ENCODE measurements at places on chromosomes 6 and 20.

- no peak for DNase-seq
Observed at GRCh38 chr6:54586251-54586650, 260.3 kb upstream of the FAM83B start.

- no peak for DNase-seq
Observed at GRCh38 chr20:53621482-53622246, 28.0 kb upstream of the ZNF217 start.

DNA sequence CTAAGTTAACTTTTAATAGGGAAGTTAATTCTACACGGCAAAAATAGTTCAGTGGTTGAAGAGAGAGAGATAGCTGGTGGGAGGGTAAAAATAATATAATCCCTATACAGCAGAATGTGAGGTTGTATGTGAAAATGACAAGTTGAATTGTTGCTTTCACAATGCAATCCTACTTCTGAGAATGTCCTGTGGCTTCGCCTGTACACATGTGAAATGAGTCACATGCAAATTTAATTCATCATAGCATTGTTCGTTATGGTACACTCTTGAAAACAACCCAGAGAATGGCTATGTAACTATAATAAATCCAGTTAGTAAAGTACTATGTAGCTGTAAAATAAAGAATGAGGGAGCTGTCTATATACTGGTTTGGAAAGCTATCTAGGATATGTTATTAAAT lies 46.0 kb upstream of the HINT3 start:
- peak; percentile 40 for DNase-seq

- no peak for DNase-seq
Observed at GRCh38 chr6:29516108-29516507, 28.4 kb upstream of the MAS1L start.

DNA sequence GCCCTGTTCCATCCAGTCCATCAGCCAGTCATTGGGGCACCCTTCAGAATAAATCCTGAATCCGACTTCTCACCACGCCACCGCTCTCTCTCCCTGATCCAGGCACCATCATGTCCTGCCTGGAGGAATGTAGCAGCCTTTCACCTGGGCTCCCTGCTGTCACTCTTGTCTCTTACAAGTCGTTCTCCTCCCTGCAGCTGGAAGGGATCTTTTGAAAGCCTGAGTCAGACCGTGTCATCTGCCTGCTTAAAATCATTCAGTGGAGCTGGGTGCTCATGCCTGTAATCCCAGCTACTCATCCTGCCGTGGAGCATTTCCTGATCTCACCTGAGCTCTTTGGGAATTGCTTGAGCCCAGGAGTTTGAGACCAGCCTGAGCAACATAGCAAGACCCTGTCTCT lies 19.2 kb upstream of the KCNG1 start:
- no peak for DNase-seq

- DNase-seq, result no peak
Observed at GRCh38 chr6:16524380-16524707, 236.9 kb downstream of the ATXN1 start.

GRCh38 chr6:168206186-168206585 lies 113.4 kb downstream of the DACT2 start:
- DNase-seq, result no peak

- no peak for DNase-seq
Observed at GRCh38 chr6:142412241-142412640, 110.4 kb downstream of the ADGRG6 start.

GRCh38 chr6:56843476-56844349 lies 111.2 kb upstream of the BEND6 start:
- peak; percentile 84 for DNase-seq

All from GM13977 (cell line).